ENCODE measurements at places on chromosomes 3 and 15.

- no peak for DNase-seq
Observed at GRCh38 chr3:46684891-46685290, 8.6 kb downstream of the ALS2CL start.

- DNase-seq: no peak
Observed at GRCh38 chr3:71987089-71987735, 202.3 kb upstream of the PROK2 start.

DNA sequence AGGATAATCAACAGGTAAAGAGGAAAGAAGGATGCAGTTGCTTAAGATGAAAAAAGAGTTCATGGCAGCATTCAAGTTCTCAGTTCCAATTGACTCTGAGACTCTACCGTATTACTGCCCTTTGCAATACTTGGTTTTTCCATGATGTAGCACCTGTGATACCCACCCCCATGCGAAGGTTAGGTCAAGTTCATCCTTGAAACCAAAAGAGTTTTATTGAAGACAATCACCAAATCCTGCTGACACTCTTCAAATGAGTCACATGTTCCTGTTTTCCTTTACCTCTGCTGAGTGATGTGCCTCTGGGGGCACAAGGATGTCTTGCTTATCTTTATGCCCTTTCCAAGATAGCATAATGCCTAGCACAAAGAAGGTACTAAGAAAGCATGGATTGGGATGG, 111.3 kb upstream of the SLC7A14 start:
- DNase-seq: no peak

GRCh38 chr3:129440618-129441190, 680 bp downstream of the IFT122 start:
- no peak for DNase-seq

GRCh38 chr3:148457886-148458285, 239.8 kb upstream of the AGTR1 start:
- no peak for DNase-seq

GRCh38 chr3:46705022-46705530, 3.9 kb downstream of the TMIE start:
- DNase-seq: no peak

GRCh38 chr15:65194826-65195547, 9.8 kb upstream of the CLPX start:
- no peak for DNase-seq

- DNase-seq: no peak
Observed at GRCh38 chr3:59812237-59813147, 762.7 kb upstream of the CFAP20DC start.

GRCh38 chr3:127218454-127218922, 25.6 kb downstream of the PRR23E start:
- DNase-seq: no peak

DNA sequence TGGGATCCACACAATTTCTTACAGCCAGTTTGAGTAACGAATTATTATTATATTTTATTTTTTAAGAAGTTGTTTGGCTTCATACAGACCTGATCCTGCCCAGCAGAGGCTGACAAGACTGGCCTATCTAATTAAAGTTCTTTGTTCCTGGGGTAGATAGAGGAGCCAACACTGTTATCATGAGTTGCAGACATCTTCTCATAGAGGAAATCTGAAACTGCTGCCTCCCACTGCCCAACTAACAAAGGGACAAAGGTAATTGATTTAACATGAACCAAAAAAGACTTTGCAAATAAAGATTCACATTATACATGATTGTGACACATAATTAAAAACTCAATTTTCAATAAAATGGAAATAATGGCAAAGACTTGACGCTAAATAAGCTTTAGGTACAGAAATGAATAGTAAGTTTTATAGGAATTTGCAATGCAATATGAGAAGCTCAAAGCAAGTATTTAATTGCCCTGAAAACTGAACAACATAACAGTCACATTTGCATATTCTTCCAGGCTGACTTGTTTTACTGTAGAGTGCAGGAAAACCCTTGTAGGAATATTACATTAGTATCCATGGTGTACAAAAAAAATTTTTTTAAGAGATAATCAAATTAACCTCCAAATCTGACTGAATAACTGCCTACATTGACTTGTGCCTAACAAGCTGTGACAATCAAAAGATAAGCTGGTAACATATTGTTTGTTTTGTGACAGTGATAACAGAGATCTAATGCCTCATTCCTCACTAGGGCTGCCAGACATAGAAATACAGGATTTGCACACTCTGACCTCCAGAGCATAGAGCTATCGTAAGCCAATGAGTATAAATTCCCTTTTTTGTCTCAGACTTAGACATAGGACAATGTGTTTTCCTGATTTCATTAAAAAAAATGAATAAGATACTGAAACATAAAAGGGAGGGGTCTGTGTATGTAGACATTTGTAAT, 273.2 kb downstream of the MFSD1 start:
- DNase-seq: no peak

- DNase-seq: no peak
Observed at GRCh38 chr3:162601101-162601670, 1104.6 kb downstream of the OTOL1 start.

GRCh38 chr3:185216607-185216958, 37.3 kb downstream of the EHHADH start:
- no peak for DNase-seq

DNA sequence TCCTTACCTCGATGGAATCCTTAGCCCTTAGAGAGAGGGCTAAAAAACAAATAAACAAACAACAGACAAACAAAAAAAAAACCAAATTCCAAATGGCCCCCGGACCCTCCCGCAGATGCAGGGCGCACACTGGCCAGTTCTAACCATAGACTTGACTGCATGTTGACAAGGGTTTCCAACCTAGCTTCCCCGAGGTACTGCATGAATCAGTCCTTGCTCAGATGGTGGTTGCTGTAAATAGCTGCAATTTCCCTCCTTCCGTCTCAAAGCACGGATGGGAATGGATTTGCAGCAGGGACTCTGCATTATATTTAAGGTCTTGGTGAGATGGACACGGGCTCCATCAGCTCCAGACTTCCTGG, 162.8 kb downstream of the CD47 start:
- no peak for DNase-seq

- no peak for DNase-seq
Observed at GRCh38 chr3:105830836-105831235, 38.0 kb downstream of the CBLB start.

DNA sequence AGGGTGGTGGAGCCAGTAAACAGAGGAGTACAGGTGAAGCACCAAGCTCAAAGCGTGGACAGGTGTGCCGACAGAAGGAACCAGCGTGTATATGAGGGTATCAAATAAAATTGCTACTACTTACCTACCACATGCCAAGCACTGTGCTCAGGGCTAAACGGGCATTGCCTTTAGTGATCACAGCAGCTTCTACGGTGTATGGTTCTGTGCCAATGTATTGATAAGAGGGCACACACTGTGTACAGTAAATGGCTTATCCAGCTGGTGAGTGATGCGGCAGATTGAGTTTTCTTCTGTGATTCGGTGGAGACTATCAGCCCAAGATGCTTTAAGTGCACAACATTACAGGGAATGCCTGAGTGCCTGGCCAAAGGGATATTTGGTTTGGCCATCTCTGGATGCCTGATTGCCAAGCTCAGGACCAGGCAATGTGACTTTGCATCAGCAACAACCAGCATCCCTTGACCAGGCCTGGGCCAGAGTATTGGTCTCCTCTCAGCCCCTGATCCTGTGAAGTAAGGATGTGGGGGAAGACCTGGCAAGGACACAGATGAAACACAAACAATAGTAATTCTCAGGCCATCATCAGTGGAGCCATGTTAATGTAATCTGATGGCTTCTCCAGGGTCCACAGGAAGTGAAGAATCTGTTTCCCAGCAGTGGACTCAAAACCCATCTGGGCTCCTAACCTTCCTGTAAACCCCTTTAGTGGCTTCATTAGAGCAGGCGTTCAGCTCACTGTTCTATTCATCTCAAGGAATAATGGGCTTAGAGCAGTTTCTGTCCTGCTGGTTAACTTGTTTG, 14.1 kb downstream of the STARD5 start:
- DNase-seq: no peak

GRCh38 chr3:98650971-98651779, 57.8 kb upstream of the CPOX start:
- DNase-seq: no peak

GRCh38 chr3:195221015-195221853, 49.7 kb downstream of the XXYLT1 start:
- DNase-seq: peak; percentile 26

DNA sequence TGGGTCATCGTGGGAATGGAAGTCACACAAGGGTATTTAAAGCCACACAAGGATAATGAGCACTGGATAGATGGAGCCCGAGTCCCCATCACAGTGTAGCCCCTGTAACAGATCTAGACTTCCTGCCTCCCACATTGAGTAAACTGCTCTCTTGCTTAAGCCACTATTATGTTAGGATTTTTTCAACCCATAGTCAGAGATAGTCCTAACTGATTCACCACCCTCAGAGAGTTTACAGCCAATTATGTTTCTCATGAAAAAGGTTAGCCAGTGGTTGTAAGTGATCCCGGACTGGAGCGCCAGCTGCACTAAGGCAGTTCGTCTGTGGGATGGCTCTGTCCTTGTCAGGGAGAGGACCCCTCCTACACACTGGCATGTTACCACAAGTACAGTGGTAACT, 77.0 kb downstream of the KLF13 start:
- no peak for DNase-seq

- no peak for DNase-seq
Observed at GRCh38 chr15:74988007-74988800, 7.2 kb upstream of the SCAMP5 start.

DNA sequence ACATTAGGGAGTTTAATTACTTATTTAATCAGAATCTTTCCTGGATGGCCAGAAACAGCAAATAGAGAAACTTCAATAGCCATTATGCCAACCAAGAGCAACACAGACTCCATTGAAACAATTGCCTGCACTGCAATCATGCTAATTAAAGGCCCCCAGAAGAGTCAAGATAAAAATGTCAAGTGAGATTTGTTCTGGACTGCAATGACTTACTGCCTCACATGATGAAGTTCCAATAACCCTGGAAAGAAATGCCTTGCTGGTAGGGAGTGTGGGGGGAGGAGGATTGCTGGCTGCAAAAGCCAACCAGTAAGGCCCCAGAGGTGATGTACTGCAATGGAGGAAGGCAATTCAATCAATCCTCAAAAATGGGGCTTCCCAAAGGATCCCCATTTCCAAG, 257.9 kb downstream of the NTRK3 start:
- no peak for DNase-seq

GRCh38 chr3:41418961-41419691, 219.8 kb downstream of the CTNNB1 start:
- DNase-seq: no peak

DNA sequence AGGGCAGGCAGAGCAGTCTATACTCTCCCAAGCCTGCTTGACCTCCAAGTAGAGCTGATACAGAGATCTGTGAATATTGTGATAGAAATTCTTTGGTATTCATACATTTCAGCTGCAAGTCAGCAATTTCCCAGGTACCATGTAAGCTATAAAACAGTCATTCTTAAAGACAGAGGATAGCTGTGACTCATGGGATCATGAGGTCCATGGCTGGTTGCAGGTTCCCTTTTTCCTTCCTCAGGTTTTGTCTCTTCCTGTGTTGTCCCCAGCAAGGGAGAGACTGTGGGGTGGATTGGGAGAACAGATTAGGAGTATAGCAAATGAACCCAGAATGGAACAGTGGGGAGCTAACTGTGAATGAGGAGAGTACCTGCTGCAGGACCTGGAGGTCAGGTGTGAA, 5.4 kb upstream of the P4HTM start:
- no peak for DNase-seq

GRCh38 chr3:73480187-73480672, 144.5 kb downstream of the PDZRN3 start:
- DNase-seq: no peak

DNA sequence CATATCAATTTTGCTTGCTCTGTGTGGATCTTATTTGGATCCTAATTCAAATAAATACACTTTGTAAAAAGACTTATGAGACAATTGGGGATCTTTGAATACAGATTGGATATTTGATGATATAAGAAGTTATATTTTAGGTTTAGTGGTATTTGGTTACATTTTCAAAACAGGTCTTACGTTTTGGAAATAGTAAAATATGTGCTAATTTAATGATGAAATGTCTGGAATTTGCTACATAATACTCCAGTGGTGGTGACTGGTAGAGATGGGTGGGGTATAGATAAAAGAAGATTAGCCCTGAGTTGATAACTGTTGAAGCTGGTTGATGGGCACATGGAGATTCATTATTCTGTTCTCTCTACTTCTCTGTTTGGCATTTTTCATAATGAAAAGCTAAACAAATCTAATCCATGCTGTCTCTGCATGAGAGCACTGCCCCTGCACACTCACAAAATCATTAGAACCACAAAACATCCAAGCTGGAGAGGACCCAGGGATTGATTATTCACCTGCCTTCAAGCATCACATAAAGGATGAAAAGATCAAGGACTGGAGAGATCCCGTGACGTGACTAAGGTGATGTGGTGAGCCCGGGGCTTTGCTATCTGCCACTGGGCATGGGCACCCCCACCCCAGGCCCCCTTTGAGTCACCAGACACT, 58.9 kb downstream of the TLE3 start:
- DNase-seq: no peak

DNA sequence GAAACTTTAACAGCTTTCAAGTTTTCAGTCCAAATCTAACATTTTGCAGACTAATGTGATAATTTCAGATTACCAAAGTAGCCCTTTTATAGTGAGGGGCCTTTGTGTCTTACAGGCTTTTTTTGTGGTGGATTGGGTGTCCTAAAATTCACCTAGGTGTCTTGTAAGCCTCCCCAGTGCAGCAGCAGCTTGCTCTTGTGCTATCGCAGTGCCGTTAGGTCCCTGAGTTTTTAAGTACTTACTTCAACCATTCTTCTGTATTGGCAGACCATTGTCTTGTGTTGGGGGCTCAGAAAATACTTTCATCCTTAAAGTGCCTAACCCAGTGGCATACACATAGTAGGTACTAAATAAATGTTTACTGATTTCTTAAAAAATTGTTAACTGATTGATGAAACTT, 2.1 kb downstream of the PDE8A start:
- DNase-seq: no peak

- no peak for DNase-seq
Observed at GRCh38 chr3:113496924-113497323, 18.0 kb downstream of the SPICE1 start.

DNA sequence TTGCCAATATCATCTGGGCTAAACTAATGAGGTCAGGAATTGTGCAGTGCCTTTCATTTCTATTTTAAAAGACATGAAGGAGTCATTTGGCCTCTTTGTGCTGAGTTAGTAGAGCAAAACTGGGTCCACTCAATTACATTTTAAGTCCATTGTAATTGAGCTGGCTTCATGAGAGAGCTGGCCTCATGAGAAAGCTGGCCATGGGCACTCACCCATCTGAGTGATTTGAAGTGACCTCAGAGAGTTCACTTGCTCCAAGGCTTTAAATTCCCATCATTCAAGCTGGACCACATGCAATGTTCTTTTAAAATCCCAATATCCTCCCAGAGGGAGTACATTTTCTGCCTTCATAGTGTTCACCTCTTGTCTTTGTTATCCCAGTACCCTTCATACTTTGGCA, 335.9 kb upstream of the WNT5A start:
- DNase-seq: no peak

- DNase-seq: no peak
Observed at GRCh38 chr3:189053322-189053721, 118.4 kb upstream of the TPRG1 start.

Measured in NCI-H446 treated with DMSO at 0.1 percent for 48 hours (cell line).